ENCODE measurements at places on chromosomes 5 and 9.

- no peak for DNase-seq
Measured at GRCh38 chr9:76246680-76247079, 147.5 kb downstream of the RFK start.

- DNase-seq: no peak
Measured at GRCh38 chr5:121967187-121967586, 5.4 kb downstream of the SRFBP1 start.

- no peak for DNase-seq
Measured at GRCh38 chr5:111236348-111236747, 12.2 kb downstream of the CAMK4 start.

GRCh38 chr5:118314931-118315330 lies 673.4 kb downstream of the DTWD2 start:
- DNase-seq: no peak

GRCh38 chr5:2755681-2756171 lies 4.2 kb upstream of the IRX2 start:
- no peak for DNase-seq

GRCh38 chr5:128441941-128442350 lies 96.1 kb downstream of the FBN2 start:
- DNase-seq: no peak

GRCh38 chr5:17204133-17204489 lies 13.3 kb upstream of the BASP1 start:
- no peak for DNase-seq

- DNase-seq: no peak
Measured at GRCh38 chr5:31415009-31415923, 116.6 kb downstream of the DROSHA start.

GRCh38 chr9:33468215-33468730 lies 5.5 kb downstream of the NOL6 start:
- DNase-seq: no peak

DNA sequence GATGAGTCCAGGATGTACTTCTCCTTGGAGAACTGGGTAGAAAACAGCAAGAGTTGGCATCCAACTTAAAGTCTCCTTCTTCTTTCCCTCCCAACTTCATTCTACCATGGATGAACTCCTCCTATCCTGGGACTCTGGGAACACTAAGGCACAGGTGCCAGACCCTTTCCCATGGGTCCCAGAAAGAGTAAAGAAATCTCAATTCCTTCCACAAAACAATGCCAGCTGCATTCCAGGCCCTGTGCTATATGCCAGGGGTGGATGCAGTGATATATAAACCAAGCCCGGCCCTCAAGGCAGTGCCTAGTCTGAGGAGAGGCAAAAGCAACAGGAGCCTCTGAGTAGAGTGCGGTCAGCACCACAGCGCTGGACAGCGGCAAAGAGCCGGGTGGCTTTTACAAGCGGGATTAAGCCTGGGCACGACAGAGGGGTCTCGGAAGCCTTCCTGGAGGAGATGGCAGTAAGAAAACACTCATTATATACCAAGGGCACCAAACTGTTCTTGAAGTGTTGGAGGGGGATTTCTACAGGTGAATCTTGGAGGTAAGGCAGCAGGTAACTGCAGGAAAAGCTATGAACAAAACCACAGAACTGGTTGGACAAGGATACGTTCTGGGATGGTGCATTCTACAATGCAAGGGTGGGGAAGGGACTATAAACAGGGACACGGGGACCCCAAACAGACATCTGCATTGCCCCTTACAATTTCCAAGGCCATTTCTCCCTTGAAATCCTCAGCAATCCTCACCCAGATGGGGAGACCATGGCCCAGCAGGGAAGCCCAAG lies 16.4 kb upstream of the TOR2A start:
- DNase-seq: no peak

- no peak for DNase-seq
Measured at GRCh38 chr9:61667559-61668121, 477.8 kb downstream of the SPATA31A7 start.
